ENCODE measurements at places on chromosomes 7 and 10. TPM values are rescaled to one million over a fixed set of nuclear protein-coding genes. Genes with fewer than 3 reads are reported as not detected.

Gene IKZF1
- total RNA-seq = 6.5 TPM

Gene CALML3
- total RNA-seq = 9.8 TPM

Gene SFTPA1
- total RNA-seq = not detected

Gene ZNF365
- total RNA-seq = 2.7 TPM

Gene SYT15B
- 0.59 TPM for total RNA-seq

Gene EEF1AKMT2
- total RNA-seq = 29.2 TPM

Gene ABCB1
- 1.1 TPM for total RNA-seq

Gene SPDYE6
- total RNA-seq = not detected

Gene RARRES2
- 78.2 TPM for total RNA-seq

Gene NUTM2E
- 0.20 TPM for total RNA-seq

Gene AKR1D1
- total RNA-seq = not detected

Gene VIPR2
- total RNA-seq = 0.99 TPM
